ENCODE measurements at places on chromosomes 1 and 21.

GRCh38 chr1:210747890-210748289 lies 386.1 kb downstream of the KCNH1 start:
- no peak for DNase-seq

DNA sequence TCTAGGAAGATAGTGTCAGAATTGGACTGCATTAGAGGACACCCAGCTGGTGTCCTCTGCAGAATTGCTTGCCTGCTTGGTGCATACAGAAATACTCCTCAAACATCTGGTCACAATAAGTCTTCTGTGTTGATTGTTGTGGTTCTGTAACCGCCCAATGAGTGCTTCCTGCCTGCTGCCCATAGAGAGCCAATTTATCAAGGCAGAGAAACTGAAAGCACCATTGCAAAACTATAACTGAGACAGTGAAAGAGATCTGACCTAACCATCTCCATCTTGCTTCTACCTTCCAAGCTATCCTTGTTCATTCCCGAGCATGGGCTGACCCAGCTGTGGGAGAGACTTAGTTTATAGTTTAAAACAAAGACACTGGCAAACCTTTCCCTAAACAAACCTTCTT lies 462.4 kb upstream of the RGS18 start:
- DNase-seq: no peak

GRCh38 chr1:182086136-182086535 lies 24.6 kb upstream of the ZNF648 start:
- no peak for DNase-seq

DNA sequence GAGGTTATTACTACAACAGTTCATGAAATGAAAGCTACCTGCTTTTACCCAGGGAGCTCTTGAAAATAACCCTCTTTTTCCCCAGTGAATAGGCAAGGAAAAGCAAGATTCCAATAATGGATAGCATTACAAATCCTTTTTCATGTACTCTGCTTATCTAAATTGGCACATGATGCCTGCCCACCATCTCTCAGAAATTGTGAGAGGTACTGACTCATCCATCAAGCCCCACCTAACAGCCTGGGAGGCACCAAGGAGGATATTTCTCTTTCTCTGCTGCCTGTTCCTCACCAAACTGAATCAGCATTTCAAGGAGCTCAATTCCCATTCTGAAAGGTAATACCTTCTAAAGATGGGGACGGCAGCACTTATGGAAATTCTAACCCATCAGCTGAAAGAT lies 34.4 kb downstream of the PALMD start:
- DNase-seq: no peak

- no peak for DNase-seq
Measured at GRCh38 chr1:192601567-192601966, 26.0 kb downstream of the RGS1 start.

DNA sequence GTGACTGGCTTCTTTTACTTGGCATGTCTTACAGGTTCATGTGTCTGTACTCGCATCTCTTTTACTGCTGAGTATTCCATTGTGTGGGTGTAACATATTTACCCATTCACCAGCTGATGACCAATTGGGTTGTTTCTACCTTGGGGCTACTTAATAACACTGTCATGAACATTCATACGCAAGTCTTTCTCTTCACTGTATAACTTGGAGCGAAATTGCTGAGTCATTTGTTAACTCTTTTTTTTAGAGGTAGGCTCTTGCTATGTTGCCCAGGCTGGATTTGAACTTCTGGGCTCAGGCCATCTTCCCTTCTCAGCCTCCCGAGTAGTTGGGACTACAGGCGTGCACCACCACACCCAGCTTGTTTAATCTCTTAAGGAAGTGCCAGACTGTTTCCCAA lies 6.5 kb downstream of the PYCR2 start:
- DNase-seq: no peak

DNA sequence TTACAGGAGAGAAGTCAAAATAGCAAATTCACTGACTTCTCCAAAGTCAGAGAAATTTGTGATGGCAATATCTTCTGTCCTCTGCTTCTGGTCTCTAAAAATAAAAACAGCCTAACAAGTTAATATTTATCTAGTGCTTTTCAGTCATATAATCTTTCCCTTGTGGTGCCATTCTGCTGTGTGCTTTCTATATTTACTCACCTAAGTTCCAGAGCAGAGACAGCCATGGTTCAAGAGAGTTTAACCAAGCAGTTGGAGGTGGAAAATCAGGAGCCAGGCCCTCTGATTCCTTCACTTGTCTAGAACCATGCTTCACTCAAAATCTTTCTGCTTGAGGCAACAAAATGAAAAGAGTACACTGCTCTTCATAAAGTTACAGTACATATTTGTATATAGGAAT lies 39.3 kb downstream of the BRINP2 start:
- no peak for DNase-seq

DNA sequence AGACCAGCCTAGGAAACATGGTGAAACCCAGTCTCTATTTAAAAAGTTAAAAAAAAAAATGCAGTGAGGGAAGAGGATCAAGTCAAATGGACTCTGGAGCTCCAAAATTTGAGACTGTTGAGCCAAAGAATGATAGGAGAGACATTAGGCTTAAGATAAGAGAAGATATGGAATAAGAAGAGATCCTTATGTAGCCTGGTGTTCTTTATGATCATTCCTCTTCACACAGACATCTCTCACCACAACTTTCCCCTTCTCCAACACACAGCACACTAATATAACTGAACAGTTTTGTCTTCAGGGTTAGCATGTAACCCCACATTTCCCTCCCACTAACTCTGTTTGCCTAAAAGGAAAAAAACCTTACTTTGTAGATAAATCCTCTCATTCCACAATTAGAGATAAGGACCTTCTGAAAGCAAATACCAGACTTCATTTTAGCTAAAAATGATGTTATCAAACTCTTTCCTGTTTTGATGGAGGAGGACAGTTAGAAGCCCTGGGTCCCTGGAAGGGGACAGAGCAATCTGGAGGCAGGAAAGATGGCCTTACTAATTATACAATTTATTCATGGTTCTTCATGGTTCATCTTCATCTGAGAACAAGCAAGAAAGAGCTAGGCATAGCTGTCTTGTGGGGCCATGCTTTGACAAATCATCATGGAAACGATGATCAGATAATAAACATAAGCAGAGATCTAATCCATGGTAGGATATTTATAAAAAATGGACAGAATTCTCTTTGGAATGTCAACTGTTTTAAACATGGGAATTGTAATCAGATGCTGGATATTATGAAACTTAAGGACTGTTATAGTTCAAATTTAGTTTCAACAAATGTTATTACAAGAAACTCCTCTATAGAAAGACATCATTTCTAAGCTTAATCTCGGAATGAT lies 96.7 kb upstream of the S1PR1 start:
- no peak for DNase-seq

DNA sequence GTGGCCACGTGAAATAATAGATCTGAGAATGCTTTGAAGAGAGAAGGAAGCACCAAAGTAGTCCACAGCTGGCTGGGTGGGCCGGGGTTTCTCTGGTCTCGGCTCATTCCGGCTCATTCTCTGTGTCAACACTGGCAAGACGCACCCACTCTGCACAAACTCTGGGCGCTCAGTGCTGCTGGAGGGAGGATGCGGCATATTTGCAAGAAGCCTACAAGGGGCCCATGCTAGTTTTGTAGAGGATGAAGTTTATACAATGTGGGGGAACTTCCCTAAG lies 28.8 kb upstream of the TMPRSS2 start:
- DNase-seq: no peak

DNA sequence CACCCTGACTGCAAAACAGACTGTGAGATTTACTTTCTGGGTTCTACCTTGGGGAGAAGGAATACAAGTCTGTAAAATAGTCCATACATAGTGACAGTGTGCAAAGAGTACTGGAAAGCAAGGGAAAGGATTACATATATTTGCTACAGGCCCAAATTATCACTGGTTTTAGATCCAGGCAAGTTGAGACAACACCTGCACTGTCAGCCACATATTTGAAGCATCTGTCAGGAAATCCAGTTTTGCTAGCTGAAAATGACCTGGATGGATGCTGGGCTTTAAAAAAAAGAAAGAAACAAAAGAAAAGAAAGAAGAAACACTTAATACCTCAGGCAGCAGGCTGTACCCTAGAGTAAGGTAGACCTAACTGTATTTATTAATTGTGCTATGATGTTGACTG lies 23.9 kb upstream of the SPRR2G start:
- no peak for DNase-seq

- no peak for DNase-seq
Measured at GRCh38 chr1:93845538-93846205, 33.3 kb downstream of the DNTTIP2 start.

DNA sequence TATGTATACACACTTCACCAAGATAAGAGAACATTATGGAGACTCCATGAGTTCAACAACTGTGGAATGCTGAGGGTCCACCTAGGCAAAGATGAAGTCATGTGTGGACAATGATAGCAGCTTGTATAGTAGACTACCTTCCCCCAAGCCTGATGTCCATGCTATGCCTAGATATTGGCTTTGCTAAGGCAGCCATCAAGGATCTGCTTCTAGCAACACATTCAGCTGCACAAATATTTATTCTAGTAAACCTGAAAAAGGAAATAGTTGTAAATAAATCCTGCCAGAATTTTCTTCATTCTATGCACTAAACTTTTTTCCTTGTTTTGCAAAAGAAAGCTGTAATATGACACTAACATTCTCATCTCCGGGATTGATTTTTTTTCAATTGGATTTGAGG lies 7.0 kb upstream of the LPAR3 start:
- no peak for DNase-seq

Data from effector memory CD4-positive, alpha-beta T cell (primary cell).